ENCODE measurements at places on chromosomes 11 and 22.

DNA sequence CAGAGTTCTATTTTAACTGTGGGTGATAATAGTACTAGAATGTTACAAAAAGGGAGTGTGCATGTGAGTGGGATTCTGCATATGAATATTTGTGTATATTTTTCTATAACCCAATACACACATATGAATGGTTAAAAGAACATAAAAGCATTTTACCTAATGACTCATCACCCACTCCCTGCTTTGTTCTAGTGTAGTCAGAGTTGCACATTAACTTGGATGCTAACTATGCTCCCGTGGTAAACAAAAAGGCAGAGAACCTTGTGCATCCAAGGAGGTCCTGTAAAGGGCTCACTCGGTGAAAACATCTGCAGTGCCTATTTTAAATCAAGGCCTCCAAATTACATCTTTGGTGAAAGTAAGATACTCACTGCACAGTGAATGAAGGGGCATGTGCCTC, 1289.4 kb downstream of the LRRC4C start:
- DNase-seq = no peak

- no peak for DNase-seq
Measured at GRCh38 chr11:46677169-46677568, 23.2 kb downstream of the ARHGAP1 start.

DNA sequence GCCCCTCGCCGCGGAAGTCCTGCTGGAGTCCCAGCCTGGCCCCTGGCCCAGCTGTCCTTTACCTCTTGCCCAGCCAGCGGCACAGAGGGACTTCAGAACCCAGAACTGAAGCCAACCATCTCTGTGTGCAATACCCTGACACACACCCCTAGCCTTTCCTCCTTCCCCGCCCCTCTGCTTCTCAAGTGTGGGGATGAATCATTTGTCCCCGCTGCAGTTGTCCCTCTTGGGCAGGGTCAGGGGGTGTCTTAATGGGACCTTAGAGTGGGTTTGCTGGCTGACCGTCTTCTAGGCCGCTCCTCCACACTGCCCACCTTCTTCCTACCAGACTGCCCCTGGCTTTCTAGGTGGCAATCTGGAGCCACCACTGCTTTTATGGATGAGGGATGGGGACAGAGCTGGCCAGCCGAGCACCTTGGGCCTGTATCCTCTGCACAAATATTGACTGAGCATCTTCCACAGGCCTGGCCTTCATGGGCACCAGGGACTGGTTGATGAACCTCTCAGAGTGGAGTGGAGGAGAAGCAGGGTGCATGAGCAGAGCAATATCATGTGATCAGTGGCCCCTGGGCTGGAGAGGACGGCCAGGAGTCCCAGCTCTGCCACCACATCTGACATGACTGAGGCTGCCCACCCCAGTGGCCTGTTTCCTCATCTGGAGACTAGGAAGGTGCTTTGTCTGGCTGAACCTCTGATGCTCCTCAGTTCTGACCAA, 668 bp upstream of the CHST1 start:
- no peak for DNase-seq

DNA sequence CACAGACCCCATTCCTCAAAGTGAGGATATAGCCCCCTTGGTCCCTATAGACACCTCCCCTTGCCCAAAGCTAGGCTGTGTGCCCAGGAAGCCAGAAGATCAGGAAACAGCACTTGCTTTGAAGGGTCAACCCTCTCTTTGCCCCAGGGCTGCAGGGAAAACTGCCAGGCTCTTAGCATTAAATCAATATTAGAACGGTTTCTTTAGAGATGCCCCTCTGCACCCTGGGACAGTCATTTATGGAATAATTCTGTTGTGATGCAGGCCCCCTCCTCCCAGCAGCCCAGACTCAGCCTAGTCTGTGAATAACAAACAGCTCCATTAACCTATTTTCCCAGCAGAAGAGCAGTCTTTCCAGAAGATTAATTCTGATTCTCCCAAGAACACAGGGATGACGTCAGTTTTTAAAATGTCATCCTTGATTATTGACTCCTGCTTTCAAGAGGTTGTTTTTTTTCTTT, 11.6 kb upstream of the CAPN5 start:
- DNase-seq = no peak

DNA sequence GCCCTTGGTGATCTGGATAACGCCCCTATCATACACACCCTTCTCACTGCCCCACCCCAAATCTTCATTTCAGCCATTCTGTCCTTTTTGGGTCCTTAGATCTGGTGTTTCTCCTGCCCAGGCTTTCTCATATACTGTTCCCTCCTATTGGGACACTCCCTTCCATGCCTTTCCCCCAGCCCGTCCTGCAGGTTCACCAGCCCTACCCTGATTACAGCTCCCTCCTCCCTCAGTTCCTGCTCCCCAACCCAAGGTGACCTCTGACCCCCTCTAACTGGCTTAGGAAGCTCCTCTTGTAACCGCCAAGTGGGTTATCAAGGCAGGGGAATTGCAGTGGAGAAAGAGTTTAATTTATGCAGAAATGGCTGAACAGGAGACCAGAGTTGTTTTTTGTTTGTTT, 13.0 kb downstream of the MTFP1 start:
- no peak for DNase-seq

GRCh38 chr11:126113515-126113957, 50.9 kb upstream of the CDON start:
- DNase-seq = peak; percentile 88

DNA sequence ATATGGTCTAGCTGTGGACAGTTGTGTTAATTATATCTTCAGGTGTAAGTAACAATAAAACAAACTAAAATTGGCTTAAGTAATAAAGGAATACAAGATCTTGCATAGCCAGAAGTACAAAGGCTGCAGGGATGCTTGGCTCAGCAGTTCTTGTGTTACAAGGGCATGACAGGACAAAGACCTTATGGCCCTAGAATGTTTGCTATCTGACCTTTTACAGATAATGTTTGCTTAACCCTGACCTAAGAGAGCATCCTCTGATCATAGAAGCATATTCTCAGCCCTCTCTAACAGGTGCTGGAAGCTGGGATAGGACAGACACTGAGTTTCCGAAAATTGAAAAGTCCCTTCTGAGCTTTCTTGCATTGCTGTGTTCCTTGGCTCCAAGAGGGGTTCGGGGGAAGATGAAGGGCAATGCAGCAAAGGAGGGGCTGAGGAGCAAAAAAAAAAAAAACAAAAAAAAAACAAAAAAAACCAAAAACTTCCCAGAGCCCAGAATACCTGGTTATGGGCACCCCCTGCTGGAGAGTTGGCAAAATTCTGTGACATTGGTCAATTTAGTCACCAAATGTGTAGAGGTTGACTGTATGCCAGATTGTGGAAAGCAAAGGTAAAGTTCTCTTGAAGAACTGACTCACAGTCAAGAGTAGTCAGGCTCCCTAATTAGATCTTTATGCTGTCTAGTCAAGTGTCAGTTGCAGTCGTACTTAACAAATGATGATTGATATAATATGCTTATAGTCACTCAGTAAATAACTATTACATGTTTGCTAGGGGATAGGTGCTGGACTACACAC, 10.4 kb upstream of the HIKESHI start:
- peak; percentile 50 for DNase-seq

- DNase-seq = no peak
Measured at GRCh38 chr22:33896154-33896553, 24.1 kb downstream of the LARGE1 start.

- no peak for DNase-seq
Measured at GRCh38 chr11:21142007-21142406, 472.6 kb downstream of the NELL1 start.

GRCh38 chr11:48354677-48355076, 11.6 kb downstream of the OR4C5 start:
- no peak for DNase-seq

DNA sequence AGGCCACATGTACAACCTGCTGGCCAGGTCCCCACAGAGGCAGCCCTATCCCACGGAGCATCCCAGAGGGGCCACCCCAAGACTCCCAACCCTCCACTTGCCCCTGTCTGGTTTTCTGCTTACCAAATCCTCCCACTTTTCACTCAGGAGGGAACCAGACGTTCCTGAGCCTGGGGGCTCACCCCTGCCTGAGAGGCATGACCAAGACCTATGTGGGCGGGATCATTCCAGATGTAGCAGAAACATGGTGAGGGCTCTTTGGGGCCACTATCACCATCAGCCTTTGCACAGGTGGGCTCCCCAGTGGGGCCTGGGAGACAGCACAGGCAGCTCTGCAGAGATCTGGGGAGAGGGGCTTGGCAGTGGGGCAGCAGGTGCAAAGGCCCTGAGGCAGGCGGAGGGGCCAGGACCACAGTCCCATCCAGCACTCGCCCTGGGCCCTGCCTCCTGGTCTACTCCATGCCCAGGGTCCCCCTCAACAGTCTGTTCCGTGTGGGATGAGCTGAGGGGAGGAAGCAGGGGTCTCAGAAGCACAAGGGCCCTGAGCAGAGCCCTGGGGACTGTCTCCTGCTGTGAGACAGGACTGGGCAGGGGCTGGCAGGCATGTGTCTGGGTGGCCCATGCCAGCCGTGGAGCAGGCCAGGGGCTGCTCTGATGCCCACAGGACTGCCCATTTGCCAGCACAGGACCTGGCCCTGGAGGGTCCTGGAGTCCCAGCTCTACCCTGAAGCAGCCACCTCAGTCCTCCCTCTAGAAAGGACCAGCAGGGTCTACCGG, 9.4 kb downstream of the PIM3 start:
- DNase-seq = no peak

GRCh38 chr11:111541254-111542061, 938 bp downstream of the LAYN start:
- no peak for DNase-seq

DNA sequence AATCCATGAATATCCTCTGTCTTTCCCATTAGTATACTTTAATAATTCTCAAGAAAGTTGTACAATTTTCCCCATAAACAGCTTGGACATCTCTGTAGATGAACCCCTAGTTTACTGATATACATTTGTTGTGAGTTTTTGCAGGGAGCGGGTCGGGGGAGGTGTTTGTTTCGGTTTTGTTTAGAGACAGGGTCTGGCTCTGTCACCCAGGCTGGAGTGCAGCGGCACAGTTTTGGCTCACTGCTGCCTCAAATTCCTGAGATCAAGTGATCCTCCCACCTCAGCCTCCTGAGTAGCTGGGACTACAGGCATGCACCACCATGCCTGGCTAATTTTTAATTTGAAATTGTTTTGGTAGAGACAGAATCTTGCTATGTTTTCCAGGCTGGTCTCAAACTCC, 57.6 kb downstream of the IGLL5 start:
- no peak for DNase-seq

- no peak for DNase-seq
Measured at GRCh38 chr11:2582946-2583604, 116.7 kb downstream of the KCNQ1OT1 start.

GRCh38 chr11:96162816-96163499, 180.0 kb downstream of the MAML2 start:
- no peak for DNase-seq

DNA sequence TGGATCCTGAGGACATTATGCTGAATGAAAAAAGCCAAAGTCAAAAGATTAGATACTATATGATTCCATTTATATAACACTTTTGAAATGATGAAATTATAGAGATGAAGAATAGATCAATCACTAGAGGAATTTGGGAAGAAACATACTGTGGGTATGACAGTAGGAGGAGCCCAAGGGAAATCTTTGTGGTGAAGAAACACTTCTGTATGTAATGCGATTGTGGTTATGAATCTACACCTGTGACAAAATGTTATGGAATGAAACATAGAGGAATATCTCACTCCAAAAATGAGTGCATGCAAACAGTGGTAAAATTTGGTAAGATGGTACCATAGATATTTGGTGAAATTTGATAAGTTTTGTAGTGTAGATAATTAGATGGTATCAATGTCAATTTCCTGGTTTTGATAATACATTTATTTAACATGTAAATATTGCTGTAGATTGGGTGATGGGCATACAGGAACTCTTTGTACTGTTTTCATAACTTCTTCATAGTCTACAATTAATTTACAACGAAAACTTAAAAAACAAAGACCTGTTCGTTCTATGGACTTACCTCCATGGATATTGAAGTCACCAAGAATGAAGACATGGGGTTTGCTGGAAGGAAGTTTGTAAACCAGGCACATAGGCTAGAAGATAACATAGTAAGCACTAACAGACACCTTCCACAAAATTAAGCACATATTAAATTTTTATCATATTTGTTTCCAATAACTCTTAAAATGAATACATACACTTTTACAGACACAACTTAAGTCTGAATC, 11.5 kb downstream of the MRGPRX1 start:
- DNase-seq = no peak

- no peak for DNase-seq
Measured at GRCh38 chr11:3879967-3880542, 24.6 kb downstream of the STIM1 start.

GRCh38 chr11:66126808-66127555, 56.9 kb downstream of the PACS1 start:
- peak; percentile 80 for DNase-seq

GRCh38 chr11:95559899-95560298, 229.7 kb downstream of the FAM76B start:
- no peak for DNase-seq

DNA sequence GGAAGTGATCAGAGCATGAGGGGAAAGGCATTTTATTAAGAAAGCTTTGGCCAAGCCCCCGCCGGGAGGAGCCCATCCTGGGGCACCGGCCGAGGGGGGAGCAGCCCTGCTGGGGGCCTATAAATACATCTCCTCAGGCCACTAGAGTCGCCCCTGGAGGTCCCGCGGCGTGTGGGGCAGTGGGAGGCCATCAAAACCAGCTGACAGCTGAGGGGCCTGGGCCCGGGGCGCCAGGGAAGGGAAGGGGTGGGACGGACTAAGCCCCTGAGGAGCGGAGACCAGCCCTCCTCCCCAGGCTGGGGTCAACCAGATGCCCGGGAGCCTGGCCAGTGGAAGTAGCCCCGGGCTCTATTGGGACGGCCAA, 13.1 kb downstream of the SCARF2 start:
- no peak for DNase-seq

- DNase-seq = no peak
Measured at GRCh38 chr11:64119700-64120099, 46.2 kb downstream of the MACROD1 start.

- no peak for DNase-seq
Measured at GRCh38 chr11:111922803-111923202, 4.1 kb downstream of the C11orf52 start.

DNA sequence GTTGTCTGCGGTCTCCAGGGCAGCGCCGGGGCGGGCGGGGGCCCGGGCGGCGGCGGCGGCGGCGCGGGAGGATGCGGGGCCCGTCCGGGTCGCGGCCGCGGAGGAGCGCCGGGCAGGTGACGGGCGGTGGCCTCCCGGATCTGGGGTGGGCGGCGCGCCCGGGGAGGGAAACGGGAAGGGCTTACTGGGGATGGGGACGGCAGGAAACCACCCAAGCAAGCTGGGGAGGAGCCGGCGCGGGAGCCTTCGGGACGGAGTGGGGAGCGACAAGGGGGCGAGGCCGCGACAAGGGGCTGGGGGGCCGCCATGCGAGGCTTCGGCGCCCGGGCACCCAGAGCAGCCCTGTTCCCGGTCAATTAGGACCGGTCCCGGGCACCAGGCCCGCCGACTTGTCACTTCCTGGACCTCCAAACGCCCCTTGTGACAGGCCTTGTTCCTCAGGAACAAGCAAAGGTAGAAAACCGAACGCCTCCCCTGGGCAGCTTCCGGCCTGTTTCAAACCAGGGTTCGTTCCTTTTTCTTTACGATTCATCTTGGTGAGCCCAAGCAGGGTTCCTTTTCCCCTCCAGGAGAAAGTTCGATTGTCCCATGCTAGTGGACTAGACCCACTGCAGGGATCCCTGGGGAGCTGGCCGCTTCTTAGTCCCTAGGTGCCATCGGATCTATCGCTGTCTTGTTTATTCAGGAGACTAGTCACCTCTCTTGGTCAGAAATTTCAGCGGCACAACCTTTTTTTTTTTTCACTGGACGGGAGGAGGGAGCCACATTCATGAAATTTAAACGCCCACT, 492 bp downstream of the JHY start:
- no peak for DNase-seq
